EL (cell line): ENCODE measurements at places on chromosomes 3 and 15.

- peak; percentile 41 for DNase-seq
Observed at GRCh38 chr15:34119291-34119690, 17.4 kb downstream of the PGBD4 start.

GRCh38 chr3:14598143-14598569 lies 53.4 kb upstream of the CCDC174 start:
- DNase-seq = peak; percentile 24

- no peak for DNase-seq
Observed at GRCh38 chr3:101642441-101642840, 34.5 kb downstream of the ZBTB11 start.

GRCh38 chr3:42961633-42962032 lies 17.5 kb upstream of the GASK1A start:
- DNase-seq = peak; percentile 51

DNA sequence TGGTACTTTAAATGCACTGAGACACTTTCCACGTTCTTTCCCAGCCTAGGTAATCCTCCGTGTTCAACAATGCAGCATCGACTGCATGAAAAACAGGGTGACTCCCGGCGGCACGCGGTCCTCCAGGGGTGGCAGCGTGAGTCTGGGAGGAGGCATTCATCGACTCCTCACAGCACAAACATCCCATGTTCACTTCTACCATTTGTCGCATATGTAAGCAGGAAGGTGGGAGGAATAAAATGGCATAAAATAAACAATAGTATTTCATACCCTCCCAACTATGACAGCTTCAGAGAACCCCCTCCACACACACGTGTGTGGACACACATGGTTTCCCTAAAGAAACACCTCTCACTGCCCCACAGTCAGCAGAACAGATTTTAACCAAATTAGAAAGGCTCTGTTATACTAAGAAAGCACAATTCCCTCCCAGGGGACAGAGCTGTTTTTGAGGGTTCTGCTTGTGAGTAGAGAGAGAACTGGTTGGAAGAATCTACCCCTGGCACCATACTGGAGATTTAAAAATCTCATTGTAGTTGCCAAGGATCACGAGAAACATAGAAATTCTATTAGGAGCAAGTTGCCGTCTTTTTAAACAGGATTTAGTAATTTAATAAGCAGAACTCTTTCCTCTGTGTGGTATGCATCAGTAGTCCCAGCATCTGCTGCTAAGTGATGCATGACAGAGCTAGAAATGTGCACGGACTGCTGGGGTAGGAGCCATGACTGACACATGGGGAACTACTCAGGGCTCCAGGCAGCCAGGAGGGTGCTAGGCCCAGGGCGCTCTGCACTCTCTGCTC lies 6.0 kb downstream of the FAM43A start:
- DNase-seq = no peak

- DNase-seq = no peak
Observed at GRCh38 chr3:171248426-171249111, 211.6 kb downstream of the TNIK start.

DNA sequence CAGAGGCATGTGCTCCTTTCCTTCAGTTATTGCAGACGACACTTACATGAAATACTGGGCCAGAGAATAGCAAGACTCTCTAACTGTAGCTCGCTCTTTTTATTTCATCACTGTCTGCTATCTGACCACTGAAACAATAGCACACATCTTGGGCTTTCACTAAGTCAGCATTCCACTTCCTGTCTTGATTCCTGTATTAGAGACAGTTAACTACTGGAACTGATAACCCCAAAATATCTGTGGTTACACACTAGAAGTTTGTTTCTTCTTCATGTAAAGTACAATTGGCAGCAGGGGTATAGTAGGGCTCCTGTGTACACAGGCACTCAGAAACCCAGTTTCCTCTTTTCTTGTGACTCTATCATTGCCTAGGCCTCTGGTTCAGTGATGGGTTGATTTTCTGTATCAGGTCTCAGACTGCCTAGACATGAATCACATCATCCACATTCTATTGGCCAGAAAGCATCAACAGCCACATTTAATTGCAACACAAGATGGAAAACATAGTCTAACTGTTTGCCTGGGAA lies 230.2 kb upstream of the CD96 start:
- no peak for DNase-seq
